ENCODE measurements at places on chromosomes 5 and 9.

- DNase-seq, result no peak
Measured at GRCh38 chr5:80935811-80936385, 24.3 kb upstream of the RASGRF2 start.

- DNase-seq, result no peak
Measured at GRCh38 chr5:33629999-33630398, 189.2 kb downstream of the TARS1 start.

GRCh38 chr9:114965564-114965963, 35.2 kb upstream of the TNFSF8 start:
- DNase-seq, result no peak

GRCh38 chr5:163505049-163505367, 411 bp upstream of the MAT2B start:
- no peak for DNase-seq

- no peak for DNase-seq
Measured at GRCh38 chr9:25548847-25549246, 129.4 kb downstream of the TUSC1 start.

DNA sequence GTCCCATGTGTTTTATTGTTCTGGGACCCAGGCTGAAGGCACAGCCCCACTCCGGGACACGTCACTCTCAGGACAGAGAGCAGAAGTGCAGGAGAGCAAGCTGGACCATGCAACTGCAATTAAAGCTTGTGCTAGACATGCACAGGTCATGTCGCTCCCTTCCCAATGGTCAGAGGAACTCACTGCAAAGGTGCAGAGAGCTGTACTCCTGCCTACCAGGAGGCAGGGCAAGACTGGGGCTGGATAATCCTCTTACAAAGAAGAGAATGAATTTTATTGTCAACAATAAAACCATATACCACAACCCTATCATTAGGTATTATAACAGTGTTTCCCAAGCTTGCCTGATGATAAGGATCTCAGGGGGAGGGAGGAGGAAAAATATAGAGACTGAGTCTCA, 74.0 kb upstream of the NEK6 start:
- DNase-seq, result no peak

DNA sequence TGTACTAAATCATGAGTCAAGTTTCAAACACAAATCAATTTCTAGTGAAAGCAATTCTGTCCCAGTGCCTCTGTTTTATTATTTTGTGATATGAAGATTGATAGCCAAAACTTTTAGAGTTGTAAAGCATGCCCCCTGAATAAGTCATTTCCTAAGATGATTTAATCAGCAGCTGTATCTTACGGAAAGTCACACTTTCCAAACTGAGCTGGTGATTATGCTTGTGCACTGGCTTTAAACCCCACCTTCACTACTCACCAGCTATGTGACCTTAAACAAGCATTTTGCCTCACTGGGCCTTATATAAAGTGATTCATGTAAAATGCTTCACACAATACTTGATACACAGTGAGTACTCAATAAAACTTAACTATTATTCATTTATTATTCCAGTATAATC, 78.1 kb downstream of the EDIL3 start:
- no peak for DNase-seq

- DNase-seq, result no peak
Measured at GRCh38 chr5:146016764-146017484, 80.5 kb downstream of the SH3RF2 start.

DNA sequence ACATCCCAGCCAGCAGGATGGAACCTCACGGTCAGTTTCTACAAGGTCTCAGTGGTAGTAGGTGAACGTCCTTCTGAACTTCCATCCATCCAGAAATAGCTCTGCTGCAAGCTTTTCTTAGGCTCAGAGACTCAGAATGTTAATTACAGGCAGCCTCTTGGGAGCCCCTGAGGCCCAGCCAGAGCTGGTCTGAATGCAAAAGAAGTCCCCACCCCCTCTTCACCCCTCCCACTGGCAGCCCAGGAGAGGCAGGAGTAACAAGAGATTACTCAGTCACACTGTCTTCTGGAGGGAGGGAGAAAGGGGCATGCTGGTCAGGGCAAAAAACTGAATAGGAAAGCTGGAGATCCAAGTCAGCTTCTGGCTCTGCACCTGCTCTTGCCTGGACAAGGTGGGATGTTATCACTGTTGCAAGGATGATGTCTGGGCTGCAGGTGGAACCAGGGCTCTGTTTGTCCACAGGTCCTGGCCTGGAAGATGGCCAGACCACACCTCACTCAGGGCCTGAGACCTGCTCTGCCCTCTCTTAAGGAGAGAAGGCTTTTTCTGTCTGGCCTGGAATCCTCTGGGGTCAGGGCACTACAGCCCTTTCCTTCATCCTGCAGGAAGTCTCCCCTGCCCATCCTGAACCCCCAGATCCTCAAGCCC, 9.1 kb downstream of the ENHO start:
- no peak for DNase-seq

DNA sequence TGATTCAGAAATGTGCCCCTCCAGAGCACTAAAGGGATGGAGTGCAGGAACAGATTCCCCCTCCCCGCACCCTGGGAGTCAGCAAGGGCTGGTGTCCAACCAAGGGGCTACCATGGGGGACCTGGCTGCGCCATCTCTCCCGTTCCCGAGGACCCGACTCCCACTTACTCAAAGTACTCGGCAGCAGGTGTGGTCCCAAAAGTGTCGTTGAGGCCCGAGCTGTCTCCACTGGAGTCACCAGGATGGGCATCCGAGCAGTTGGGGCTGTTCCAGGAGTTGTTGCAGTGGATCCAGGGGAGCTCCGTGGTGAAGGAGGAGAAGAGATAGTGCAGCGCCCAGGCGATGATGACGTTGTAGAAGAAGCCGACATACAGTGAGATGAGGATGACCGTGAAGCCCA, 12.9 kb downstream of the SLC6A3 start:
- no peak for DNase-seq

DNA sequence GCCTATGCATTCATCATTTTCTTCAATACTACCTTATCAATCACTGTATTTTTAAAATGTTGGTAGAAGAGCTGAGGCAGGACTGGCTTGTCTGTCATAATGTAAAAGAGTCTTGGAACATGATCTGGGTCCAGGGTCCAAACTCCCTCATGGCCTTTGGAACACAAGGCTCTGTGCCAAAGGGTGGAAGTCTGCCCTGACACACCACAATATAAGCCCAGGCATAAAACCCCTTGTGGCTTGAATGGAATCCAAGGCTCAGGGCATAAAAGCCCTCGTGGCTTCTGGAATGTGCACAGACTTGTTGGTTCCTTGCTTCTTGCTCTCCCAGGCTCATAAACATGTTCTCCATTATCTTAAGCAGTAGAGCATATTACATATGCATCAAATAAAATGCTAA, 48.0 kb downstream of the GABRB2 start:
- no peak for DNase-seq

DNA sequence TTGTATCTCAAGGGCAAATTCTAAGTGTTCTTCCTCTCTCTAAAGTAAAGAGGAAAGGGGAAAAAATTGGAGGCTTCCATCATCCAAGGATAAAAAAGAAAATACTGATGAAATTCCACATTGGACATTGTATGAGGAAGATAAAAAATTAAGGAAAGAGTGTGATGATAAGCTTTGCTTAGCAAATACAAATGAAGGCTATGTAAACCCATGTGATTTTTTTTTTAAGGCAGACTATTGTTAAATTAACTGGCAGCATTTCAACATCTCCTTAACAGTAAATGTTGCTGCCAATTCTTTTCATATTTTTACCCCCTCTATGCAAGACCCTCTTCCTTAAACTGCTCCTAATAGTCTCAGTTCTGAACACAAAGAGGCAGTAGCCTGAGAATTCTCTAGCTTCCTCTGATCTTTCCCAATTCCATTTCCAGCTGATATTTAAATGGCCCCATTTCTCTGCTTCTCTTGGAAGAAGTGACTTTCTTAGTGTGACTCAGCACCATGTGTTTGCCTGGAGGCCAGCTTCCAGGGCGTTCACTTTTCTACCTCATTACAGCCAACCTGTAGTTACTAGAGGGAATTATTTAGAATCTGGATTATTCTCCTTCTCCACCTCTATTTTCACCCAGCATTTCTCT, 159.7 kb downstream of the TLE1 start:
- DNase-seq, result no peak

DNA sequence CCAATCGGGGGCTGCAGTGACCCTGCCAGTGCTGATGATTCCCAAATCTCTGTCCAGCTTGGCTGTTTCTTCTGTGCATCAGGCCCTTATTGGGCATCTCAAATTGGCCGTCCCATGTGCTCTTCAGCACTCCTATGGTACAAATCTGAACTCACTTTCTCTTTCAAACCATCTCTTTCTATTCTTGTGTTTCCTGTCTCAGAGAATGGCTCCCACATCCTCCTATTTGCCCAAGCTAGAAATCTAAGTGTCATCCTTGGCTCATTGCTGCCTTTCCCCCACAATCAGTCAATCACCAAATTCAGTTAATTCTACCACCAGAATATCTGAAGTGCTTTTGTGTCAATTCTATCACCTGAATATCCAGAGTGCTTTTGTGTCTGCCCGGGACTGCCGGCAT, 336.6 kb downstream of the CWC27 start:
- no peak for DNase-seq

Data from stimulated activated CD4-positive, alpha-beta T cell treated with anti-CD3 and anti-CD28 coated beads, Interleukin-1b, Interleukin-23, amount 100 ng/mL, for 1 hour (primary cell).